Left hindlimb (tissue), 1 donor: ENCODE measurements at places on chromosomes 3 and 15.

DNA sequence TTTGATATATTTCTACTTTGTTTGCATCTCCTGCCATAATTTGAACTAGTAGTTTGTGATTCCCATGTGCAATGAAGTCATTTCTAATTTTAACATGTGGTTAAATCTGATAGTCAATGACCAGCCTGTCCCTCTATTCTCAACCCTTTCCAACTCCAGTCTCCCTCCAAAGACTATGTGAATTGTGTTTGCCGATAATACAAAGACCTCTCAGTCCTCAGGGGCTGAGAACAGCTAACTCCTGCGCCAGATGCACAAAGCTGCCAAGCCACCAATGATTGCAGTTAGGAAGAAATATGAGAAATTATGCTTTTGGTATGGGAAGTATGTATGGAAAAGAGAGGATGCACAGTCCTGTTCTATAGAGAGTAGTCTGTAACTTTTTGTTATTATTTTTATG is 54.0 kb downstream of the KCNH8 start:
- no peak for DNase-seq

DNA sequence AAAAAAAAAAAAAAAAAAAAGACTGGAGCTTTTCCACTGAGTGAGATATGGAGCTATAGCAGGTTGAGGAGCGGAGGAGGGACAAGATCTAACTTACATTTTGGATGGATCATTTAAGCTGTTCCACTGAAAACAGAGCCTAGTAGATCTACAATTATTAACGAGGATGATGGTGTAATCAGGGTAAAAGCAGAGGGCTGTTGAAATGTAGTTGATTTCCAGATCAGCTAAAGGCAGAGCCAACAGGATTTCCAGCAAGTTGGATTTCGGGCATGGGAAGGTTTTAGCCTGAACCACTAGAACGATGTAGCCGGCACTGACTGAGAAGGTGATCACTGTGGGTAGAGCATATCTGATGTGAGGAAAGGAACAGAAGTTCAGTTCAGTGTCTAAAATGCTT is 360.7 kb downstream of the EPHB1 start:
- DNase-seq: no peak

DNA sequence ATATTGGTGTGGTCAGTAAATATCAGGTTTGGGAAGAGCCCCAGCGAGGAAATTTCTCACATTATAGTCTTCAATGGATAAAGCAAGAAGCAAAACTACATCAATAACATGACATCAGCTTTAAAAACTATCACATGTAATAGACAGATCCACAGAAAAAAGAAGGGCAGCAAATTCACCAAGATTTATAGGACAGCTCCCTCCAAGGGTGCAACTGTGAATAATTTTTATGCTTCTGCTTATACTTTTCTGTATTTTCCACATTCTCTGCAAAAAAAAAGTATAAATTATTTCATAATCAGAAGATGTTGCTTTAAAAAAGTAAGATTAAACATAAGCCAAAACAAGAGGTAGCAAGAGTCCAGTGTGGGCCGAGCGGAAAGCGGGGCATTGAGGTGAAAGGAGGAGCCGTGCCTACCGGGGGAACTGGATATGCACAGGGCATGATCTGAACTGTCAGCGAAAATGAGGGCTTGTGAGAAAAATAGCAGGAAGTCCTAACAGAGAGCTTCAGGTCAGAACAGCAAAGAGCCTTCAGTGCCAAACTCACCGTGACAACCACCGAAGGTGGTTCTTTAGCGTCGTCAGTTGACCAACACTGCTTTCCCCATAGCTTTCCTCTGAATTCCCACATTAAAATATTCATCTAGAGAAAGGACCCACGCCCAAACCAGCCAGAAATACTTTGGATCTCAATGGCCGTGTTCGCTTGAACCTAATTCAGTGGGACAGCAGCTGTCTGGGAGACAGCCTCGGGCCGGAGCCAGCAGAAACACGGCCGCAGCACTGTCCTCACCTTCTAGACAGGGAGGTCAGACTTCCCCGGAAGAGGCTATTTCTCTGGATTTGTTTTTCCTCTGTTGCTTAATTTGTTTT is 59.8 kb downstream of the FAM174B start:
- DNase-seq: no peak

DNA sequence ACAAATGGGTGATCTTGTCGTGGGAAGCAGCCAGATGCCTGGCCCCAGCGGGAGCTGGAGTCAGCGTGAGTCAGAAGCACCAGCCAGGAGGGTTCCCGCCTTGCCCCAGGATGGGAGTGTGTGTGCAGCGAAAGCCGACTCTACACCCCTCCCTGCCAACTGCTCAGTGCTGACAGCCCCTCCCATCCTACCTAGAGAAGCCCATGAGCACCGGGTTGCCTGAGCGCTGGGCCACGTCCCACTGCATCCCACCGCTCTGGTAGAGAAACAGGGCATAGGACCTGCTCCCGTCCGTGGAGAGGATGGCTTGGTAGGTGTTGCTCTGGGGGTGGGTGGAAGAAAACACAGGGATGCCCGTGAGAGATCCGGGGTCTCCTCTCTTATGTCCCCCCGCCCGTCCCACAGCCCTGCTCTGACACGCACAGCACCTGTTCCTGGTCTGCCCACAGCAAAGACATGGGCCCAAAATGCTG is 42.9 kb downstream of the MUC4 start:
- DNase-seq: no peak

GRCh38 chr15:63054985-63055384 is 12.4 kb downstream of the TPM1 start:
- DNase-seq: no peak

DNA sequence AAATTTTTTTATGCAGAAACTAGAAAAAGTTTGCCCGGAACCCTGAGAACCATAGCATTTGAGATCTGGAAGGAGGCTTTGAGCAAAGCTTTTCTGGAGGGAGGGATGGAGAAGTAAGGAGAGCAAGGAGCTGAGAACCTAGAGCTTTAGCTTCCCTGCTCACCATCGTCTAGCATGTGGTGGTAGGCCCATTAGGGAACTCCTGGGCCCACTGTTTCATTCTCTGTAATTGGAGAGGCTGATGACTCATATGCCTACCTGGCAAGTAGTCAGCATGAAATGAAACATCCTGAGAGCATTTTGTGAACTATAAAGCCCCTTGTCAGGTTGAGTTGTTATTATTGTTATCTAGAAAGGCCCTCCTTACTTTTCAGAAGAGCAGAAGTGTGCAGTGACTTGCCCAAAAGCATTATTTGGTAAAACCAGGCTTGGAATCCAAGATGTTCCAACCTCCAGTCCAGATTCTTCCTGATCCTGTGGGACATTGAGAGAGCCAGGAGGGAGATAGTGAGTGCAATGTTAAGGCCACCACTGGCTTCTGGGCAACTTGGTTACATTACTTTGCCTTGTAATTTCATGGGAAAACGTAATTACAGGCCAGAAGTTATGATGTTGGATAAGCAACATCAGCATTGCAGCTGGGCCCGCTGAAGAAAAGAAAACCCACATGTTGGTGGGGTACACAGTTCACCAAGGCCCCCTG is 104.5 kb upstream of the BFSP2 start:
- no peak for DNase-seq

DNA sequence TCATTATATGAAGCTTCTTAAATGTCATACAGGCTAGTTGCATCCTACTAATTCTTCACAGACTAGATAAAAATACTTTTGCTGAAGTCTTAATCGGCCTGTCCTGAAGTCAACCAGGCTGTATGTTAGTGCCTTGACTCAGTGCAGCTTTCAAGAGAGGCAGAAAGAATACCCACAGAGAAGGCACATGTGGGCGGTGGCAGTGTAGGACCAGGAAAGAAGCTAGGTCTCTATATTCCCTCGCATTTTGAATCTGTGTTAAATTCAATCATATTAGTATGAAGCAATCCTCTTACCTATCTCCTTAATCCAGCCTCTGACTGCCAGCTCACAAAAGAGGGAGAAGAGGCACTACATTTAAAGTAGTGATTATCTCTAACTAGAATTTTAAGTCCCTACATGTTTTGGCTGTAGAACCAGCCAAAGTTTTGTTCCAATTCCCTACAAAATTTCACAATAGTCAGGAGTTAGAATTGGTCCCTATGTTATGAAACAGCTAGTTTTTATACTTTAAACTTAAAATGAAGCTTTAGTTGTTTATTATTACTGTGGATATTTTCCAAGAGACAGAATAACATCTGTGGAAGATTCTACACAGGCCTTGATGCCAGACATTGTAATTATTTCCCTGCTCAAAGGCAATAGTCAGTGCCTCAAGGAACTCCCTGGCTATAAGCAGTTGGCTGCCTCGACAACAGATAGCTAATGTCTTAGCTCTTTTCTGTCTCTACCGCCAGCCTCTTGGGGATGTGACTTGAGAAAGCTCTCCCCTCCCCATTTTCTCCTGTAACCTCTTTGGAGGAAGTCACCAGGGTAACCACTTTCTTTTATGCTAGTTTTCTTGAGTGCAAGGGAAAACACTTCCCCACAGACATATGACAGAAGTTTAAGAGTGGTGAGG is 31.9 kb downstream of the CRTC3 start:
- no peak for DNase-seq

DNA sequence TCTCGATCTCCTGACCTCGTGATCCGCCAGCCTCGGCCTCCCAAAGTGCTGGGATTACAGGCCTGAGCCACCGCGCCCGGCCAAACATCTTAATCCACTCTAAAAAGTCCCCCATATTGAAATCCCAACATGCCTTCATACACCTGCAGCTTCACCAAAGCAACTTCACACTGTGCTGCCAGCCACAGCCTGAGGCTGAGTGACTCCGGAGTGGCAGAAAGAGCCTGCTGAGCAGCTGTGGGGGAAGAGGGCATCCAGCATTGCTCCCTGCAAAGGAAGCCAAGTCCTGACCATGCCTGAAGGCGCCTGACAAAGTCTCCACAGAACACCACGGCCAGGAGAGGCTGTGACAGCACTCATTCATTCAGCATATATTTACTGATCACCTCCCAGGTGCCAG is 21.6 kb upstream of the VGLL4 start:
- no peak for DNase-seq

GRCh38 chr3:67067251-67067650 is 69.1 kb downstream of the KBTBD8 start:
- no peak for DNase-seq

GRCh38 chr3:102302020-102302419 is 132.8 kb upstream of the ZPLD1 start:
- no peak for DNase-seq

GRCh38 chr3:38317192-38317759 is 29.3 kb upstream of the XYLB start:
- no peak for DNase-seq

DNA sequence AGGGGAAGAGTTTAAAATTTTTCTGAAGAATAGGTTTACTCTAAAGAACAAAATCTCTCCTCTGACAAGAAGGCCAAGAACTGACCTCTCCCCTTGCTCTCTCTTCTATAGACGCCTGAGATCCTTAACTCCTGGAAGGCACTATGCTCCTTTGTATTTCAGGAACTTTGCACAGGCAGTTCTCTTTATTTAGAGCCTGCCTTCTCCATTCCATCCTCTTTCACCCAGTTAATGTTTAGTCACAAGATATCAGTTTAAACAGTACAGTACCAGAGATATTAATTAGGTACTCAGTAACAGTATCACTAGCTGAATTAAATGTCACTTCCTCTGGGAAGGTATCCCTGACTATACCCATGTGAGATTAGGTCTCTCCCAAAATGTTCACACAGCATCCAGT is 33.5 kb downstream of the HERC1 start:
- DNase-seq: no peak

GRCh38 chr3:126395846-126396513 is 1.3 kb downstream of the CFAP100 start:
- DNase-seq: no peak

- DNase-seq: no peak
Observed at GRCh38 chr3:132404276-132404675, 13.0 kb upstream of the DNAJC13 start.

DNA sequence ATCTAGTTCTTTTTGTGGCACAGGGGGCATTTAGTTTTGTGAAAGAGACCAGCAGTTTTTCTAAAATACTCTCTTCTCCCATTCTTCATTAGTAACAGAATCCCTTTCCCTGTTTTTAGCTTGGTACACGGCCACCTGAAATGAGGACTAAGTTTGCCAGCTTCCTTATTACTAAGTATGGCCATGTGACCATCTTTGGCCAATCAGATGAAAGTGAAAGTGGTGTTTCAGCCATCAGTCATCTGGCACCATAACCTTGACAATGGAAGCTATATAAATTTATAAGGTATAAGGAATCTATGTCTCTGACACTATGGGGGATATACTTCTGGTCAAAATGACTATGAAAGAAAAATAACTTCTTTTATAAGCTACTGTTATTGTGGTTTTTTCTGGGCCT is 570.4 kb downstream of the AGBL1 start:
- no peak for DNase-seq

GRCh38 chr3:142904639-142905436 is 16.0 kb upstream of the PCOLCE2 start:
- DNase-seq: no peak

GRCh38 chr3:14137004-14137403 is 12.2 kb downstream of the TMEM43 start:
- DNase-seq: no peak

- no peak for DNase-seq
Observed at GRCh38 chr3:60424942-60425341, 826.3 kb downstream of the FHIT start.

DNA sequence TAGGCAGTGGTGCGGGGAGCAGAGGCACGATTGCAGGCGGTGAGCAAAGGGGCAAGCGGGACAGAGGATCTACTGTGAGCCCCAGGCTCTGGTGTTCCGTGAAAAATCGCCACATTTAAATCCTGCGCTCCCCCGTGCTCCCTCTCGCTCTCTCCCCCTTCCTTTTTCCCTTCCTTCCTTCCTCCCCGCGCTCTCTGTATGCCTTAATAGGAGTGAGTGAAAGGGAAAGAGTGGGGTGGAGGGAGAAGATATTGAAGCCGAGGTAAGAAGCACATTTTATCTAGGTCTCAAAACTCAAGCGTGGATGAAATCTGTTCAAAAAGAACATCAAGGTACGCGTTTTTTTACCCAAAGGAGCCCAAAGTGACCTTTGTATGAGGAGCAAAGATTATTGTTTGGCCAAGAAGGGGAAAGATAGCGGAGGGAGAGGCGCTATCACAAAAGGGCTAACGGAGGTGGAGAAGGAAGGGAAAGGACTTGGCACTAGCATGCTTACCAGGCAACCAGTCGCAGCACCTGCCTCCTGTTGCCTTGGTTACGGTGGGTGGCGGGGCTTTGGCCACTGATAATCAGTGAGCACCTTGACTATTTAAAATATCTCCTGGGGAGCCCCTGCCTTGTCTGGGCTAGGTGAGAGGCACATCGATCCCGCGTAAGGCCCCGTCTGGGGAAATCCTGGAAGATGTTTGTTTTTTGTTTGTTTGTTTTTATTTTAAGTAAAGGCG is 14.9 kb upstream of the AEN start:
- DNase-seq: no peak

- DNase-seq: peak; percentile 87
Observed at GRCh38 chr15:73972984-73973682, 19.0 kb downstream of the STOML1 start.

- DNase-seq: no peak
Observed at GRCh38 chr3:174342941-174343501, 516.1 kb upstream of the NAALADL2 start.
